ENCODE measurements at places on chromosomes 4 and X.
A peak's percentile ranks its signal among the peaks of the same experiment; 100 is the strongest.

- no peak for DNase-seq
Observed at GRCh38 chrX:2751291-2751690, 549 bp upstream of the XG start.

DNA sequence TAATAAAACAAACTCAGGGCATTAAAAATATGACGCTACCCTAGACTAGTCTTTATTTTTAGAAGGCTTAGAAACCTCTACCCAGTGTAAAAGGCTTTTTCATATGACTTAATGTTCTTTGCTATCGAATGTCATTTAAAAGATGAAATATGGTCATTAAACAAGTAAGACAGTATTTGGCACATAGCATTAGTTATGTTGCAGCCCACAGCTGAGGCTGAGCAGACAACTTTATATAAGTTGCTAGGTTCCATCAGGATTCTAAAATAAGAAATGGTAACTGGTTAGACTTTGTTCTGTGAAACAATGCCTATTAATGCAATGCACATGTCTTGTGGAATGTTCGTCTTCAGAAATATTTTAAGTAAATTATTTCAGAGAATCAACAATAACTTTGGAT lies 10.4 kb upstream of the PRSS12 start:
- DNase-seq = no peak

GRCh38 chrX:47172971-47173792 lies 20.4 kb upstream of the UBA1 start:
- DNase-seq = no peak

- DNase-seq = no peak
Observed at GRCh38 chr4:45795135-45795534, 328.7 kb downstream of the GABRG1 start.

- no peak for DNase-seq
Observed at GRCh38 chr4:80489798-80490197, 154.3 kb downstream of the CFAP299 start.

GRCh38 chrX:129678614-129679195 lies 23.9 kb upstream of the APLN start:
- DNase-seq = peak; percentile 29

- DNase-seq = no peak
Observed at GRCh38 chrX:66677430-66677829, 38.6 kb upstream of the EDA2R start.

GRCh38 chr4:15870079-15870478 lies 68.5 kb downstream of the FGFBP1 start:
- DNase-seq = no peak

DNA sequence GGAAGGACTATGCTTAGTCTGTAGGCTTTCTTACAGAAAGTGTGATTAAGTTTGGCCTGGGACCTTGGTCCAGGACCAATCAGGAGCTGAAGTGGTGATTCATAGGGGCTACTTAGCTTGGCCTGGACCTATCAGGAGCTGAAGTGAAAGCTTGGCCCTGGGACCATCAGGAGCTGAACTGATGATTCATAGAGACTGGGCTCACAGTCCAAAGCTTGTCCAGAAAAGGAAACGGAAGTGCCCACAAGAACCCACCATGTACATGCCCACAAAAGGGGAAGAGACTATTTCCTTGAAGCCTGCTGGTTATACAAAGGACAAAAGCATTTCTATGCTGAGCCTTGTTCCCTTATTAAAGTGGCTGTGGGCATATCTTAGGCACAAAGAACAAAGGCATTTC lies 12.6 kb downstream of the TENT5D start:
- DNase-seq = no peak

- DNase-seq = no peak
Observed at GRCh38 chrX:80139564-80139963, 125.0 kb downstream of the TBX22 start.

- peak; percentile 97 for DNase-seq
Observed at GRCh38 chr4:55364691-55365344, 18.8 kb downstream of the SRD5A3 start.

GRCh38 chr4:48944756-48945241 lies 38.2 kb upstream of the OCIAD2 start:
- DNase-seq = no peak

DNA sequence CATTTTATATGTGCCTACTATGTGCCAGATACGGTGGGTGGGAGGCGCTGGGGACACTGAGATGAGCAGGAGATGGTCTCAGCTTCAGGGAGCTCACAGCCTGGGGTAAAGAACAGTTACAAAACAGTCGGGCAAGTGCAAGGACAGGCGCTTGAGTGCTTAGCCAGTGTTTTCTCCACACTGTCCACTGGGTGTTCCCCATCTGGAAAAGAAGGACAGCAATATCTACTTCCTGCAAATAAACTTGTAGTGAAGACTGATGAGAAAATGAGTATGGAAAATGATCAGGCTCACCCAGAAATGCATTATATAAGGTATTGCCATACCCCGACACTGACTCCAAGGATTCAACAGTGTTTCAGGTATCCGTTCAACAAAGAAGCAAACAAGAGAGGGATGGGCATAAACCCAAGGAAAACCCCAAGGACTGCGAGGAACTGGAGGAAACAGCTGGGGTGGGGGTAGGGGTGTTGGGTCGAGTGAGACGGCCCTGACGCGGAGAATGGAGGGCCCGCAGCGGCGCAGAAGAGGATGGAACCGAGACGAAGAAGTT lies 835 bp downstream of the TMEM185A start:
- DNase-seq = no peak

DNA sequence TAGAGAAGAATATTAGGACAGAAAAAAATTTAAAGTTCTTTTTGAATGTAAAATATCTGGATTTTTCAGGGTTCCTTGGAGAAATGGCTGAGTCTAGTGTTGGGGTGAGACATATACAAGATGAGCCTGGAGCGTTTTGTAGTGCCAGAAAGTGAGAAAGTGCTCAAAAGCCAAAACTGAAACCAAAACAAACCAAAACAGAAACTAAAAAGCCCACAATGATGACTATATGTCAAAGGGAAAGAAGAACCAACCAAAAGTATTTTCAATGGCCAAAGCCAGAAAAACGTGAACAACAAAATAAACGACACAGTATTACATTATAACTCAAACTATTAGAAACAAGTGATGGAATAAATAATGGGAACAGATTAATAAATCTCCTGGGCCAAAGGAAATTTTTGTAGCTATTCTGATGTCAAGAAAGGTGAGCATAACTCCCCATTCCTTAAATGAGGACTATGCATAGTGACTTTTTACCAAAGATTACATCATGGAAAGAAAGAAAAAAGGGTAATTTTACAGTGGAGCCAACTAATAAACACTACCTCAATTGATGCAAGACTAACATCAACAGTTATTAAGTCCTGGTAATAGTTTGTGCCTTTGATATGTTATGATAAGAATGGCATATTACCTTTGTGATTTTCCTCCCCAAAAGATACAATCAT lies 1137.6 kb downstream of the C4orf33 start:
- no peak for DNase-seq

DNA sequence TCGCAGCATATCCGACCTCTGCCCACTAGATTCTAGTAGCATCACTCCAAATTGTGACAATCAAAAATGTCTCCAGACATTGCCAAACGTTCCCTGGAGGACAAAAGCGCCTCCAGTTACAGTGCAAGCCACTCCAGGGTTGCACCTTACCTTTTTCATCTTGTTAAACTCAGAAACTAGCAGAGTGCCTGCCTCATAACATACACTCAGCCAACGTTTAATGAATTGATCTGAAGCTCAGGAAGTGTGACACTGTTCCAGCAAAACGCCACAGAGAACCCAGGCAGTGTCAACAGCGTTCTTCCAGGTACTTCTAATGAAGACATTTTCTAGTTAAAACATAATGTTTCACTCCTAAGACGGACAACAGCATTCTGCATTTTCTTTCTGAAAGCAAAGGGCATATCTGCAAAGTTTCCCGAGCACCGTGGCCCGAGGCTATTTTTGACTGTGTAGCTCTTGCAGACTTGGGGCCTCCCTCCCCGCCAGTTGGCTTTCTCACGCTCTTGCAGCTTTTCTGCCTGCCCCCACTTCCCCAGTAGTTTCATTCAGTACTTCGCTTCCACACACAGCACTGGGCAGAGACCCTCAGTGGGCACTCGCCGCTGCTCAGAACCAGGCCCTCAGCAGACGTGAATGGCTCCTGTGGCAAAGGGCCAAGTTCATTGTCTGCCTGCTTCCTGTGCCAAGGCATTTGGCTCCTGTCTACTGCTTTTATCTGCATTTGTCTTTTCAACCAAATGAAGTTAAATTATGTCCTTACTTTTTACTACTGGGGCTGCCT lies 133.4 kb upstream of the TTC29 start:
- DNase-seq = peak; percentile 20

Data from globus pallidus (tissue), 1 donor.